Stimulated activated CD8-positive, alpha-beta memory T cell treated with anti-CD3 and anti-CD28 coated beads, Interleukin-2, amount 100 ng/mL, for 48 hours (primary cell): ENCODE measurements at places on chromosomes 12 and 14.

GRCh38 chr14:68349900-68350629 is 442.8 kb downstream of the ZFP36L1 start:
- DNase-seq = no peak

- DNase-seq = no peak
Measured at GRCh38 chr14:71668186-71668912, 263.9 kb upstream of the RGS6 start.

DNA sequence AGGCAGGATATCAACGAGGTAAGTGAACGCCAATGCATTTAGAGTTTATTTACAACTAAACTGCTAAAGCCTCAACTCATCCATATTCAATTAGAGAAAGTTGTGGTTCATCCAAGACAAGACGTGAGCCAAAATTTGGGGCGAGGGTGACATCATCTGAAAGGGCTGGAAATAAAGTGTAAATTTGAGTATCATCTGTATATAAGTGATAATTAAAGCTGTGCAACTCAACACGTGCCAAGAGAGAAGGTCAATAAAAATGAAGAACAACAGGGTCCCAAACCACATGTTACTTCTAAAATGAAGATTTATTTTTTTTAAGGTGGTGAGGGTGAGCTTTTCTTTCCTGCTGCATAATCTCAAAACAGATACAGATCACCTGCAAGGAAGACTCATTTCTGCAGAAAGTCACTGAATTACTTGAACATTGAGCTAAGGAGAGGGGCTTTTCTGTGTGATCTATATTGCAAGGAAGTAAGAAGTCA is 203.6 kb downstream of the EFCAB11 start:
- DNase-seq = no peak

GRCh38 chr14:72666610-72667009 is 227.3 kb downstream of the DPF3 start:
- DNase-seq = no peak

- DNase-seq = no peak
Measured at GRCh38 chr14:33081259-33081658, 142.6 kb downstream of the NPAS3 start.
